ENCODE measurements at places on chromosomes 11 and 22. TPM values are rescaled to one million over a fixed set of nuclear protein-coding genes. Genes with fewer than 3 reads are reported as not detected.

The MUC2 gene
- 0.09 TPM for polyA plus RNA-seq

The OR2AT4 gene
- polyA plus RNA-seq, result 0.07 TPM

The KCNE3 gene
- polyA plus RNA-seq, result 1.6 TPM

The GATD1 gene
- polyA plus RNA-seq, result 35.6 TPM

The JHY gene
- 1.9 TPM for polyA plus RNA-seq

The CFL1 gene
- polyA plus RNA-seq, result 719 TPM

The C11orf87 gene
- polyA plus RNA-seq, result 0.15 TPM

The BCO2 gene
- 4.9 TPM for polyA plus RNA-seq

GRCh38 chr22:49324527-49325491, 502.9 kb downstream of the BRD1 start:
- DNase-seq, result no peak

DNA sequence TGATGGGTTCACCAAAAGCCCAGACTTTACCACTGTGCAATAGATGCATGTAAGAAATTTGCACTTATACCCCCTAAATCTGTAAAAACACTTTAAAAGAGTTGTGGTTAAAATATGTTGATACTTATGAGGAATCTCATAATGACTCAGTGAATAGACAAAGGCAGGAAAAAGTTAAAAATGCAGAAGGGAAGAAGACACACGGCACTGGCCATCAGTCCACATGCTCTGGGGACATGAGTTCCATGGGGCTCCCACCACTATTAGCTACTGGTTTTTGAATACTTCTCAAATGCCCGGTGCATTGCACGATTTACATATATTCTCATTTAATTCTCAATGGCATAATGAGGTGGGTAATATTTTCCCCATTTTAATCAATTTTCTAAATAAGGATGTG, 59.3 kb upstream of the BLID start:
- DNase-seq, result no peak

DNA sequence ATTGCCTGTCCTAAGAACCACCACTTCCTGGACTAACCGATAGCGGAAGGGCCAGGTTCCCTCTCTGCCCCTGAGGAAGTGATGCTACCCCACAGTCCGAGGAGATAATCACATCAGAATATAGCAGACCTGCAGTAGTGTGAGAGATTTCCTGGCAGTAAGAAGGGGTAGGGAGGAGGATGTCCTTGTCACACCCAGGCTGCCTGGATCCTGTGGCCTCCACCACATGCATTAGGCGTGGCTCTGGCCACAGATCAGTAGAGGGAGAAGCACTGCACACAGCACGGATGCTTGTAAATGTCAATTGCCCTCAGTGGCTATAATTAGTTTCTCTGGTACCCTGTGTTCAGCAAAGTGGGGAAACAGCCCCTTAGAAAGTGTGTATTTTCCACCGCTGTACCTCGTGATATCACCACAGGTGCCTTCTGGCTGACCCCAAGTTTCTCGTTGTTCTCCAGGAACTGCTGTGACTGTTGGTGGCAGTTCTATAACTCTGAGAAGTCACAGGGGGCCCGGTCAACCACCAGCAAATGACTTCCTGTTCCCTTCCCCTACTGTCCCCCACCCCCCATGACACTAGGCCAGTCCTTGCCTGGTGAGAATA, 61.8 kb downstream of the UBASH3B start:
- DNase-seq, result no peak

GRCh38 chr11:13465909-13466371, 2.9 kb upstream of the BTBD10 start:
- peak; percentile 60 for DNase-seq

GRCh38 chr22:50610581-50610980, 10.0 kb downstream of the MAPK8IP2 start:
- DNase-seq, result no peak

- peak; percentile 75 for DNase-seq
These were observed 13.3 kb upstream of the RASL10A start for GRCh38 chr22:29328566-29329500.

GRCh38 chr11:66467756-66468155, 1.1 kb downstream of the PELI3 start:
- no peak for DNase-seq

DNA sequence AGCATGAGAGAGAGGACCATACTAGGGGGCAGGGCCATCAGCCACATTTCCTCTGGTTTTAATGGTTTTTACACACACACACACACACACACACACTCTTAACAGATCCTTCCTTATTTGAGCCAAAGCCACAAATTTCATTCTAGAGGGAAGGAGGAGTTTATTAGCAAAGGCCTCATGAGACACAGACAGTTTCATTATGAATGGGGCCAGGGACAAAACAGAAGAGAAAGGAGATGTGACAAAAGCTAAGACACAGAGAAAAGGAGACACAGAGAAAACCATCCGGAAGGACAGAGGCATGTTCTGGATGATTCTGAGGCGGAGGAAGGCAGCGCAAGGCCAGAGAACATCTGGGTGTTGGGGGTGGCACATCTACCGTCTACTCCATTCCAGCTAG, 32.2 kb upstream of the ARFGAP3 start:
- DNase-seq, result no peak

DNA sequence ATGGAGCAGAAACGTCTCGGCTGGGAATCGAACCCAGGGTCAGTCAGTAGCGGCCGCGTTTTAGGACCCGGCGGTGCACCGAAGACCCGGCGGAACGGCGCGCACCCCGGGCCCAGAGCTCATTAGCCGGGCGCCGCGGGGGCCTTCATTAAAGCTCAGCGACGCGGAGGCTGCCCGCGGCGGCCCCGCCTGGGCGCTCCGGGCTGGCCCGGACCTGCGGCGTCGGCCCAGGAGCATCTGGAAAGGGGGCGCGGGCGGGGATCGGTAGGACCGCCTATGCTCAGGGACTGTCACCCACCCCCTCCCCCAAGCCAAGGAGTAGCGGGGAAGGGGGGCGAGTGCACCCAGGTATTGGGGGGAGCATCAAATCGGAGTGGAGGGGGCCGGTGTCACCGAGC, 52.2 kb downstream of the CYTH4 start:
- DNase-seq, result no peak

- DNase-seq, result no peak
These were observed 435 bp upstream of the TAF6L start for GRCh38 chr11:62770778-62771143.

DNA sequence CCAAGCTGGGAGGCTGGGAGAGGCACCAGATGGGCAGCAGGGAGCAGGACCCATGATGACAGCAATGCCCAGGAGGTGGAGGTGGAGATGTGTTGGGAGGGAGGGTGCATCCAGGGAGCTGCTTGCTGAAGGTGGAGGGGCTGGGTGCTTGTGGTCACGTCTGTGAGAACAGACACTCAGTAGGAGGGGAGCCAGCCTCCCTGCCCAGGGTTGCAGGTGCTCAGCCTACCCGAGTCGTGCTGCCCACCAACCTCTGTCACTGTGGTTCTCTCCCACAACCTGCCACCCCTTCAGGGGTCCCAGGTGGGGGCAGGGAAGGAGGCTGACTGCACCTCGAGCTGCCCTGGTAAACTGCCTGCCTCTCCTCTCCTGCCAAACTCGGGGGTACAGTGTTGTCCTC, 5.5 kb downstream of the PRDX5 start:
- no peak for DNase-seq

- DNase-seq, result no peak
These were observed 30.6 kb upstream of the GAL start for GRCh38 chr11:68653486-68654430.

- no peak for DNase-seq
These were observed 1.0 kb upstream of the PLAAT2 start for GRCh38 chr11:63564056-63564774.

DNA sequence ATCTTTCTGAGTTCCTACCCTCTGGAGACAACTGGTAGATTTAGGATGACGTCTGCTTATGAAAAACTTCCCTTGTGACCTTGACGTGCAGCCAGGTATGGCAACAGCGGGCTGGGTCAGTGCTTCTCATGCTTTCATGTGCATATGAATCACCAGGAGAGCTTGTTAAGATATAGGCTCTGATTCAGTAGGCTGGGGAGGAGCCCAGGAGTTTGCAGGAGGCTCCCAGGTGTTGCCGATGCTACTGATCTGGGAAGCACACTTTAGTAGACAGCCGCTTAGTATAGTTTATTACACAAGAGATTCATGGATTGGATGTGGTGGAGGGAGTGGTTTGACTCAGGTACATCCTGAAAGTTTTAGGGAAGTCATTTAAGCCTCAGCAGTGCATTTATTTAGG, 23.8 kb downstream of the DIXDC1 start:
- DNase-seq, result no peak

- DNase-seq, result no peak
These were observed 77.2 kb downstream of the PISD start for GRCh38 chr22:31584804-31585160.

DNA sequence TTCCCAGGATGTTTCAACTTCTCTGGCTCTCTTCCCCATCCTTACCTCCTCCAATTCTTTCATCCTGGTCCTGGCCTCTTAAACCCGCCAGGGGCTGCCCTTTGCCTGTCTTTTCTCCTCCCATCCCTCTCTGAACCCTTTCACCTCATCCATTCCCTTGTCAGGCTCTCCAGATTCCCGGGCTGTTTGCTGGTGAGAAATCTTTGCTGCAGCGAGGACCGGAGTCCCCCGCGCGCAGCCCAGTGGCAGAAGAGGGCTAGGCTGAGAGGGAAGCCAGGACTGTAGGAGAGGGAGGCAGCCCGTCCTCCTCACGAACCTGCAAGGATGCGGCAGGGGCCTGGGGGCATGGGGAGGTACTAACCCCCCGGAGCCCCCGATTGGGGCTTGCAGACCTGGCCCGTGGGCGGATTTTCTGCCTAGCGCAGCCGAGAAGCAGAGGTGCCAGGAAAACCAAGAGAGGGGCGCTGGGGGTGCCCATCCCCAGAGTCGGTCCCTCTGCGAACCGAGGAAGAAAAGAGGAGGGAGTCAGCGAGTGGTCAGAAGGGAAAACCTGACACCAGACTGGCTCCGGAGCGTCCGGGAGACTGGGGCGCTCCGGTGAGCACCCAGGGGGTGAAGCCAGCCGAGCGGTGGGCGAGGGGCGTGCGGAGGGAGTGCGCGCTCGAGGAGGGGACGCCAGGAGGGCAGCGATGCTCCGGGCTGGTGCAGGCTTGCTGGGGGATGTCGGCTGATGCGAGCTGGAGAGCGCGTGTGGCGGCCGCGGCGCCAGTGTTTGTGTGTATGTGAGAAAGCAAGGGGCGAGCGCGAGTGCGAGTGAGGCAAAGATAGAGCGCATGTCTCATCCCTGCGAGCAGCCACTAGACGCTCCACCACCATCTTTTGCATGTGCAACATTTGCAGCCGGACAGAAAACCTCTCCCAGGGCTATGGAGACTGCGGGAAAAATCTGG, at the start of gene GRIA4:
Gene GRIA4, plus strand, starts transcription at position 242 of the 950 bp plus-strand sequence. CDS start 925 bp downstream, outside the sequence.
- peak; percentile 51 for DNase-seq

DNA sequence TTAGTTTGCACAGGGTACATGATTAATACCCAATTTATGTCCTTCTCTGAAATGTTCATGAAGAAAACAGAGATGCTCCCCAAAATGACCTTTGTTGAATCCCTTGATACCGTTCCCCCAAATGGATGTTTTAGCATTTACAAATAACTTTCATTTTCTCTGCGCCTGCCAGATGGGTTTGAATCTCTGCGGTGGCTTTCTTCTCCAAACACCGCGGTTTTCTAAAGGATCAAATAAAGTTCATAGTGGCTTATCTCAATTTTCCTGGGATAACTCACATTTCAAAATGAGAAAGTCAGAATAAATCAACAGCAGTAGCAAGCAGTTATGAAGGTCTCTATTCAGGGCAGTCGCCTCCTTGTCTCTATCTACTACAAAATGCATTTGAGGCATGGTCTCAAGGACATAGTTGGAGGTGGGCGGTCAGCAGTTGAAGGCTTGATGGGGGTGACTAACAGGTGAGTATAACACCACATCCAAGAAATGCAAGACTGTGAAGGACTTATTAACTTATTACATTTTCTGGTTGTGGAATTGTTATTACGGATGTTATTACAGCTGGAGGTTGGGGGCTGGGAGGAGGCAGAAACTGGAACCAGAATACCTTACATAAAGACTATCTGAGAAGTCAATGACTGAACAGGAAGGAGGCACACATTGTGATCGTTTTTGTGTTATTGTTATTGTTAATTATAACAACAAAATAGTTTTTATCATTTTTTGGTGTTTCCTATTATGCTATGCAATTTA, 1513.3 kb downstream of the FAM181B start:
- DNase-seq, result no peak

DNA sequence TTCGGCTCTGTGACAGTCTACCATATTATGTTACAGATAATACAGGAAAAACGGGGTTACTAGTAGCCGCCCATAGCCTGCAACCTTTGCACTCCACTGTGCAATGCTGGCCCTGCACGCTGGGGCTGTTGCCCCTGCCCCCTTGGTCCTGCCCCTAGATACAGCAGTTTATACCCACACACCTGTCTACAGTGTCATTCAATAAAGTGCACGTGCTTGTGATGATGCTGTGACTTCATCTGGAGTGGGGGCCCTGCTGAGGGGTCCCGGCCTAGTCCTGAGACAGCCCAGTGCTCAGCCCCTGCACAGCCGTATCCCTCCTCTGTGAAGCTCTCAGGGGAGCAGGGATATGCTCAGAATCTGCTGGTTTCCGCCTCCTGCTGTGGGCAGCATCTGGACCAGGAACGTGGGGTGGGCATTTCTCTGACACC, 1.2 kb downstream of the IFITM1 start:
- DNase-seq, result no peak

All from muscle of back (tissue), 13 donors.